Stimulated activated CD4-positive, alpha-beta T cell treated with anti-CD3 and anti-CD28 coated beads, TNF-alpha, amount 100 ng/mL, for 1 hour (primary cell): ENCODE measurements at places on chromosomes 2 and 18.

DNA sequence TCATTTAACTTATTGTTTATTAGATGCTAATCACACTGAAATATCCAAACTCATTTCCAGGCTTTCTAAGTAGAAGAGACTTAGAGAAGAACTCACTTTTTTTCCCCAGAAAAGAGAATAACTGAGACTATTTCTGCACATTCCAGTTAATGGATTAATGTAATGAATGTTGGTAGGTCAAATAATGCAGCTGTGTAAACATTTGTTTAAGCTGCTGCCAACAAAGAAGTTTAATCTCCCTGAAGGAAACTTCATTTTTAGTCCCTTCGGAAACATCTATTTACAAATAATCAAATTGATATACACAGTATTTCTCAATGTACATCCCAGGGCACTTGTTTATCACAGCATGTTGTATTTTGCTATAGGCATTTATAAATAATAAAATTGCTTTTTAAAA, 126.9 kb downstream of the KCNS3 start:
- DNase-seq: no peak

- no peak for DNase-seq
Measured at GRCh38 chr2:157874997-157875640, 1.0 kb downstream of the ACVR1 start.

DNA sequence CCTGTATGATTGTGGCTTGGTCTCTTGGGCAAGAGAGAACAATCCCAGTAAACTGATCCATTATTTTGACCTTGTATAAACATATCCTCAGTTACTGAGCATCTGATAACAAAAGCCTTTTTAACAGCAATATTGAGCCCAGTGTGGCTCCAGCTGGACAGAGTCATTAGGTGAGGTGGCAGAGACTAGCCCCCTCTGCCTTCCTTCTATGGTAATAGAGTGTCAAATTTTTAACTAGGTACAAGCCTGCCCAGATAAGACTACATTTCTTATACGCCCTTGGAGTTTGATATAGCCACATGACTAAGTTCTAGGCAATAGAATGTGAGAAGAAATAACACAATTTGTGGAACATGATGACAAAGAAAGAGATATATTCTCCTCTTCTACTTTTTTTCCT, 56.2 kb downstream of the HNMT start:
- no peak for DNase-seq

GRCh38 chr2:48965204-48965603, 189.1 kb downstream of the FSHR start:
- no peak for DNase-seq

- DNase-seq: no peak
Measured at GRCh38 chr18:65631766-65632165, 119.0 kb upstream of the CDH7 start.

- DNase-seq: no peak
Measured at GRCh38 chr18:32707586-32707985, 65.2 kb downstream of the KLHL14 start.

GRCh38 chr2:28134262-28134812, 243.8 kb downstream of the BABAM2 start:
- no peak for DNase-seq

DNA sequence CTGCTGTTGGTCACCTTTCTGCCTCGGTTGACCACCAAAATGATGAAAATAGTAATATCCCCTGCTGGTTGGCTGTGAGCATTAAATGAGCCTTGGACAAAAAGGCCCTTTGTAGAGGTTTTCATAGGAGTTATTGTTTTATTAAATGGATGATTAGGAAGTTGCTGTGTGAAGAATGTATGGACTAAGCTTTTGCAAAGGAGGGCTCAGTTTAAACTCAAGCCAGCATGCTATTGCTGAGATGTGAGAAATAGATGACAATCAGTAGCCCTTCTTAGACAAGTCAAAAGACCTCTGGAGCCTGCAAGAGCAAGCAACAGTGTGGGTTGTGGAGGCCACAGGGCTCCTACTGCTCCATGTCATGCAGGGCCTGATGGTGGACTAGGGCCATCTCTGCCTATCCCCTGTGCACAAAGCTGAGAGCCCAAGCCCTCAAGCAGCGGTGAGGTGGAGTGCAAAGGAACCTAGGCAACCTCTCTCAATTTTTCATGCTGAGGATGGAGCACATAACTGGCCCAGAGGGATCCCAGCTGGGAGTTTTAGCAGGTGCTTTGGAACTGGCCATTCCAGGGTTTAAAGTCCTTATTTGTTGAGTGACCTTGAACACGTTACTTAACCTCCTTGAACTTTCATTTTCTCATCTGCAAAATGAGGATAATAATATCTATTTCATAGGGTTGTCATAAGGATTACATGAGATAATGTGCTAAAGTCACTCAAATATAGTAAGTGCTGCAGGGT, 37.1 kb downstream of the FOSL2 start:
- no peak for DNase-seq

DNA sequence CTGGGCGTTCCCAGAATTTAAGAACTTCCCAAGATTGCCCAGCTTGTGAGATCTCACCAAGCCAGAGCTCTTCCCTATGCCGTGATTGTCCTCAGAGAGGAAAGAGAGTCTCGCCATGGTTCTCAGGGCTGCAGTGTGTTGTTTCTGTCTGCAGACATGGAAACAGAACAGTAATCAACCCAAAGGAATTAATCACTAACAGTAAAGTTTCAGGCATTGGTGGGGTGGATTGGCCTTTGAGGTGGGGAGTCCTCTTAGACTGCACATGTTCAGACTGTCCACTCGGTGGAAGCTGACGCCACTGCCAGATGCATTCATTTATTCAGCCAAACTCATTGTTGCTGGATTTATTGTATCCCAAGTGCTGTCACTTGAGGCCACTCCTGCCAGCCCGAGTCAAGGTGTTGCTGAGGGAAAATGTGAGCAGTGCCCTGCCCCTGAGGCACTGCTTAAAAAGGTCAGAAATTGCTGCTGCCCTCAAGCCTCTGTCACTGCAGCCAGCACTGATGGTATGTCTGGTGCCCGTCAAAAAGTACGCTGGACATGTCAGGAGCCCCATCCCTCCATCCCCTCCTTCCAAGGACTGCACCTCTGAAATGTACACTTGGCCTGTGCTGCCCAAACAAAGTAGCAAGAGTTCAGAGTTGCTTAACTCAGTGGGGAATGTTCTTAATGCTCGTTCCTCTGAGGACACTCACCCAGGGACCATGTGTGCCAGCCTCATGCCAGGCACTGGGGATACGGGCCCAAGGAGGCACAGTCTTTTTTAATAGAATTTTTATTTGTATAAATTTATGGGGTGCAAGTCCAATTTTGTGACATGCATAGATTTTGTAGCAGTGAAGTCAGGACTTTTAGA, 201.0 kb downstream of the GLI2 start:
- no peak for DNase-seq

- no peak for DNase-seq
Measured at GRCh38 chr18:33918571-33918970, 306.1 kb downstream of the NOL4 start.

GRCh38 chr2:151837926-151838325, 9.7 kb upstream of the ARL5A start:
- DNase-seq: no peak

GRCh38 chr18:79680100-79680879, 687 bp downstream of the CTDP1 start:
- DNase-seq: no peak

GRCh38 chr2:224038830-224039079, 331 bp downstream of the SERPINE2 start:
- DNase-seq: no peak

DNA sequence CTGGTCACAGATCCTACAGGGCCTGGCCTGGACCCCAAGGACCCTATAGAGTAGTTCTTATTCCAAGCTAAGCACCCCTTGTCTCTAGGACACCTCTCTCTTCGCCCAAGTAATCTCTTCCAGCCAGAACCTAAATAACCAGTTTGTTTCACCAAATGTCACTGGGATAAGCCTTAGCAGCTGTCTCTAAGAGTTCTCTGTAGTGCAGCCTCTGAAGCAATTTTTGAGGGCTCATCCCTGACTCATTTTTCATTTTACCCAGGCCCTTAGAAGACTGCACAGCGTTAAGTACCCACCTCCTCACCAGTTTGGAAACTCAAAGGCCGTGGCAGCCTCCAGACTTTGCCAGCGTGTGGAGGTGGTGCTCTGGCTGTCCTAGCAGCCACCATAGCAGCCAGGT, 290.1 kb upstream of the SIX2 start:
- no peak for DNase-seq

DNA sequence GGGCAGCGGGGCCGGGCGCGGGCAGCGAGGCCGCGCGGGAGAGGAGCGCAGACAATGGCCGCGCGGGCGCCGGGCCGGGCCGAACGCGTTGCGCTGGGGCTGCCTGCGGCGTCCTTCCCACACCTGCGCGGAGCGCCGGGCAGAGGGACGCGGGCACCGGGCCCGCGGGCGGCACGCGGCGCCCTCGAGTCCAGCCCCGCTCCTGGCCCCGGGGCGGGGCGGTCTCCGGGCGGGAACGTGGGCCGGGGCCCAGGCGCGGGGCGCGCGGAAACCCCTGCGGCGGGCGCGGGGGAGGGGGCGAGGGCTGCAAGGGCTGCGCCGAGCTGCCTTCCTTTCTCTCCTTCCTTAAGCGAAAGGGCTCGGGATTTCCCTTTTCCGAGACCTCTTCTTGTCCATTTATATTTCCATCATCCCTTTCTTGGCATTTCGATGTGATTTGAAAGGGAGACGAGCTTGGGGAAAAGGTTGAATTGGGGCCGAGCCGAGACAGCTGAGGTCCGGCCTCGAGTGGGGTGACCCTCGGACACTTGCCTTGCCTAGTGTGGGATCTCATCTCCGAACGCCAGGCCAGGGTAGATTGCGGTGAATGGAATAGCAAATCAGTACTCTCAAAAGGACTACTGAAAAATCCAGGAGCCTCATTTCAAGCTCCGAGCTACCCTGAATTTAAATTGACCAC, 676 bp downstream of the KLHL23 start:
- DNase-seq: no peak

DNA sequence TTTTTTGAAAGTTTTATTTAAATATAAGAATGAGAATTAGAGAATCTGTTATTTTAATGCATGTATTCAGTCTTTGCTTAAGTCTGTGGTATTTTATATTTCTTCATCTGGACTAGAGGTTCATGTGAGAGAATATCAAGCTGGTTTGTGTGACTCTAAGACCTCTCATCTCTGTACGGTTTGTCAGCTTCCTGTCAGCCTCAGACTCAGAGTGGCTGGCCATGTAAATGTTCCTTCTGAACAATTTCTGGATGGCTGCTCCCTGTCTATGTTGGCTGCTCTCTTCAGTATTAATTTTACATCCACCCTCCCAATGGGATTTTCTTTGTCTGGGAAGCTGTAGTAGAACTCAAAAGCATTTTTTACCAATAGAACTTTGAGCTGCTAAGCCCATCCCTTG, 225.3 kb upstream of the THUMPD2 start:
- no peak for DNase-seq

GRCh38 chr2:66689456-66690051, 254.6 kb downstream of the MEIS1 start:
- no peak for DNase-seq

- DNase-seq: no peak
Measured at GRCh38 chr2:2899826-2900225, 477.8 kb downstream of the EIPR1 start.

DNA sequence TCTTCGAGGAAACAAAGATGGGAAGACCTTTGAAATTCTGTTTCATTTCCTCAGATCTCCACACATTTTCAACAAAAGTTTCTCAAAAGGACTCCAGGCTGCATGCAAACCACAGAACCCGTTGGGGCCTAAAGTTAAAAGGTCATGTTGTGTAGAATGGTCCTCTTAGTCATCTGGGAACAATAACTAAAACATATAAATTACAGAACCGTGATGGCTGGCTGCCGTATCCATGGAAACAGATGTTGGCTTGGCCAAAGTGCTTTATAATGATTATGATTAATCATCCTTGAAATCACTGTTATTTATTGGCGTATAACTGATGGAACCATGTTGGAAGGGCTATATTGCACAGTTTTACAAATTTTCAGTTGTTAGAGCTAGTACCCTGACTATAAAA, 182.8 kb upstream of the CRIM1 start:
- no peak for DNase-seq

- no peak for DNase-seq
Measured at GRCh38 chr2:241538838-241539615, 19.5 kb upstream of the BOK start.

- no peak for DNase-seq
Measured at GRCh38 chr2:184875911-184876310, 277.6 kb downstream of the ZNF804A start.

DNA sequence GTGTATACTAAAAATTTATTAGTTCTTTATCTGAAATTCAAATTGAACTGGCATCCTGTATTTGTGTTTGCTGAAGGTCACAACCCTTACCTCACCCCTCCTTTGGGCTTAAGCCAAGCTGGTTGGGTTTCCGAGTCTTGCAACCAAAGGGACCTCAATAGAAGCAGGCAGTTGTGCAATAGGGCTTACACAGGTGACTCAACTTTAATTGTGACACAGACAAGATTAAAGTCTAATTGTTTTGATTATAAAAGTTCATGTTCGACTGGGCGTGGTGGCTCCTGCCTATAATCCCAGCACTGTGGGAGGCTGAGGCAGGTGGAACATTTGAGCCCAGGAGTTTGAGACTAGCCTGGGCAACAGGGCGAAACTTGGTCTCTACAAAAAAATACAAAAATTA, 71.5 kb downstream of the RAB31 start:
- no peak for DNase-seq

GRCh38 chr18:13499803-13500202, 226.6 kb downstream of the FAM210A start:
- DNase-seq: no peak

- DNase-seq: peak; percentile 43
Measured at GRCh38 chr2:233247744-233248143, 3.7 kb upstream of the ATG16L1 start.

DNA sequence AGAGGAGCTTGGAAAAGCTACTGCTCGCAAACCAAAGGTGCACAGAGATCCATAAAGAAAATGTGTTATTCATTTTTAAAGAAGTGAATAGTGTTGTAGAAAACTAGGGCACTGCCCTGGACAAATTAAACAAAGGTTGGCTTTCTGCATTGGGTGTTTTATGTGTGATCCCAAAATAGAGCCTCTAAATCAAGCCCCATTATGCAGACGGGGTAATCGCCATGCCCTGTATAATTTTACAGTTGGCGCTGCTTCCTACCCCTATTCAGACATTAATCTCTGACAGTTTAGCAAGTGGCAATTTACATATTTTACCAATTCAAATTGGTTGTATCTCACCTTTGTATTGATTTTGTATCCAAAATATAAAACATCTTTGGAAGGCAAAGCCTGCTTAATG, 109.1 kb downstream of the PID1 start:
- DNase-seq: no peak

GRCh38 chr2:65070856-65071255, 14.6 kb downstream of the CEP68 start:
- DNase-seq: no peak

DNA sequence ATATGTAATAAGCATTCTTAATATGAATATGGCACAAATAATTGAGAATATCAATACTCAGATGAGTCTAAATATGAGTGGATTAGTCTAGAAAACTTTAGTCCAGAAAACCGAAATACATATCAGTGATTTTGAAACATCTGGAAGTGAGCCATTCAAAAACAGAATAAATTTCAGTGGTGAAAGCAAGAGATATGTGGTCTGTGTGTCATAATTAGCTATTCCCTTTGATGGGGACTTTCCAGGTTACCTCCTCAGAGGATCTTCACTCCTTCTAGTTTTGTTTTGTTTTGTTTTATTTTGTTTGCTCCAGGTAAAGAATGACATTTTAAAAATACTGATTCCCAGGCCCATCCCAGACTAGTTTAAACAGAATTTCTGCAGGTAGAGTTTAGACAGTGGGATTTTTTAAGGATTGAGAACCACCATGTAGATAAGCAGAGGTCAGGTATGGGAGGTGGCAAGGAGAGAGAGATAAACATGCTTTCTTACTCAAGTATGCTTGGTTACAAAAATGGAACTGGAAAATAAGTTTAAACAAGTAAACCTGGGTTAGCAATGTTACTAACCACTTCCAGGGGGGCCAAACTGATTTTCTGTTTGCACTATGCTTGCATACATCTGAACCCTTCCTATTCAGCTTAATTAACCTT, 70.7 kb downstream of the NABP1 start:
- no peak for DNase-seq
